Activated CD4-positive, alpha-beta T cell treated with anti-CD3 and anti-CD28 coated beads, Interleukin-2, amount 50 U/mL, for 48 hours (primary cell): ENCODE measurements at places on chromosomes 2 and 18.
A peak's percentile ranks its signal among the peaks of the same experiment; 100 is the strongest.

- DNase-seq, result no peak
These were observed 114.9 kb downstream of the GLI2 start for GRCh38 chr2:120850551-120850950.

DNA sequence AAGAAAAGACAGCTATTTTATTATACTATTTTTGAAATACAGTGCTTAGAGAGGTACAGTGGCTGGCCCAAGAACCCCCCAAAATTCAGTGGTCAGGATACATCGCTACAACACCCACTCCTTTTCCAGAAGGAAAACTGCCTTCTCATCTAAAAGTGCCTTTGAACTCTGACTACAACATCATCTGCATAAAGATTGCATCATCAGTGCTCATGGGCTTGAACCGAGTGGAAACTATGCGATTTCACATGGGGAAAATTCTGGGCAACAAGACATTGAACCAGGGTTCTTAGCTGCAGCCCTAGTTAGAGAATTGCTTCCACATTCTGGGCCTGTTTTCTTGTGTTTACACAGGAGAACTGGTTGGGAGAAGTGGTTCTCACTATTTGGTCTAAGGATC lies 294.6 kb upstream of the SLC14A2 start:
- DNase-seq, result no peak

DNA sequence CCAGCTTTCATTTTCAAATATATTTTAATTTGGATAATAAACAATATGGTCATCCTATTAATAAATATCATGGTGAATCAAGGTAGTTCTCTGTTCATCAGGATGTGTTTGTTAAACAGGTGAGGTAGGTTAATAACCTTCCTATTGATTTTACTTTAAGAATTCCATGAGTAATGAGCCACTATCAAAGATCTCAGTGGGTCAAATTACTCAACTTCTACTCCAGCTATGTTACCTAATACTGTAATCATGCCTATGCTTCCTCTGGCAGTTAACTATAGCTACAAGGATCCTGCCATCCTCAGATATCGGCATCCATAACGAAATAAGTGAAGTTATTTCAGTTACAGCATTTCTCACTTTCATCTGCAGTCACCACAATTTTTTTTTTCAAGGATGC lies 289.6 kb upstream of the SLC8A1 start:
- DNase-seq, result no peak

DNA sequence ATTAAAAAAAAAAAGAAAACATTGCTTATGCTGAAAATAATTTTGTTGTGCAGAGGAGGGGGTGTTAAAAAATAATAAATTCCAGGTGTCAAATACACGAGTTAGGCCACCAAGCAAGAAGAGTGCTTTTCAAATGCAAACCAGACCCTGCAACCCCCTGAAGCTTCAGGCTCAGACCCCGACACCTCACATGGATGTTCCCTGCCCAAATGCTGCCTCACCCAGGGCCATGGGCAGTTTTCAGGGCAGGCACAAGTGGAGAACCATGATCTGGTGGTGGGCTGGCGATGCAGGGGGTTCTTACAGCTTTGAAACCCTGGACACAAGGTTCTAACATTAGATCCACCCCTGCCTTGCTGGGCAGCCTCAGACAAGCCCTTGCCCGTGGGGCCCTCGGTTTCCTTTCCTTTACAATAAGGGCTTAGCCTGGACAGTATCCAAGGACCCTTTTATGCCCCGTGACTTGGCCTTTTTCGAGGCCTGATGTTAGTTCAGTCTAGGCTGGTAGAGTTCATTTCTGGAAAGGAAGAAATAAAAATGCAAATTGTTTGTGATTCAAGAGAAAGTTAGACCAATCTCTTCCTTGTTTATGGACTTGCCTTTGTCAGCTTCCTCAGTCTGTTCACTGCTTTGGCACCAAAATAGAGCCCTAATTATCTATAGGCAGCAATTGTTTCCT lies 168.7 kb downstream of the DDX1 start:
- DNase-seq, result no peak

- DNase-seq, result peak; percentile 2
These were observed 32.3 kb downstream of the GPC1 start for GRCh38 chr2:240467659-240468302.

DNA sequence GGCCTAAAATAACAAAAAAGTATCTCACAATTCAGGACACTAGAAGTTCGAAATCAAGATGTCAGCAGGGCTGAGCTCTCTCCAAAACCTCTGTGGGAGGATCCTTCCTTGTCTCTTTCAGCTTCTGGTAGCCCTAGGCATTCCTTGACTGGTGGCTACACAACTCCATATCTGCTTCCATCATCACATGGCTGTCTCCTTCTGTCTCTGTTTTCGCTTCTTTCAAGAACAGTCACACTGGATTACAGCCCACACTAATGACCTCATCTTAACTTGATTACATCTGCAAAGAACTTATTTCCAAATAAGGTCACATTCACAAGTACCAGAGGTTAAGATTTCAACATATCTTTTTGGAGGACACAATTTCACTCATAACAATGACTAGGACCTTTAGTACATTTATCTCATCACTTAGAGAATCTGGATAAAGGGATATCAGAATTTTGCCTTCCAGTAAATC lies 275.2 kb downstream of the IRS1 start:
- DNase-seq, result no peak
